Right lung (tissue), 10 donors: ENCODE measurements at places on chromosomes 16 and 17. TPM values are rescaled to one million over a fixed set of nuclear protein-coding genes. Genes with fewer than 3 reads are reported as not detected.

Gene CCDC78
- polyA plus RNA-seq, result 9.2 TPM

Gene FAM222B
- polyA plus RNA-seq, result 20.7 TPM

Gene KAT7
- 53.5 TPM for polyA plus RNA-seq

Gene GRB7
- polyA plus RNA-seq, result 27.1 TPM

Gene PLA2G10
- polyA plus RNA-seq, result 0.52 TPM

Gene SLC52A1
- 0.17 TPM for polyA plus RNA-seq

Gene RASD1
- polyA plus RNA-seq, result 1.6 TPM

Gene CHST5
- 0.67 TPM for polyA plus RNA-seq

Gene USP43
- 4.2 TPM for polyA plus RNA-seq

Gene GAST
- polyA plus RNA-seq, result not detected

Gene PRCD
- polyA plus RNA-seq, result 9.2 TPM

Gene HOXB1
- polyA plus RNA-seq, result 0.15 TPM

Gene CCL8
- polyA plus RNA-seq, result 0.49 TPM

Gene ARHGAP44
- 14.0 TPM for polyA plus RNA-seq

Gene TMUB2
- polyA plus RNA-seq, result 55.7 TPM

Gene PRRT2
- polyA plus RNA-seq, result 11.4 TPM

Gene KRTAP3-2
- polyA plus RNA-seq, result not detected

Gene SOX8
- polyA plus RNA-seq, result 2.8 TPM

Gene ITGB3
- 11.9 TPM for polyA plus RNA-seq

Gene CCL4
- 6.0 TPM for polyA plus RNA-seq

Gene TNFRSF12A
- 4.5 TPM for polyA plus RNA-seq

Gene PRAC1
- not detected for polyA plus RNA-seq

Gene CACNG4
- 3.1 TPM for polyA plus RNA-seq

Gene NRN1L
- 2.6 TPM for polyA plus RNA-seq

Gene ARL2BP
- polyA plus RNA-seq, result 69.6 TPM

Gene ATP2C2
- 27.0 TPM for polyA plus RNA-seq

Gene PRDM7
- 0.26 TPM for polyA plus RNA-seq

Gene BAIAP3
- 5.6 TPM for polyA plus RNA-seq

Gene RCVRN
- 0.49 TPM for polyA plus RNA-seq

Gene NPIPB13
- polyA plus RNA-seq, result 17.0 TPM

Gene ADCY9
- polyA plus RNA-seq, result 8.9 TPM

Gene MT1H
- polyA plus RNA-seq, result 1.2 TPM

Gene KRTAP4-3
- polyA plus RNA-seq, result not detected

Gene YBX2
- polyA plus RNA-seq, result 1.2 TPM

Gene CTRB1
- polyA plus RNA-seq, result 0.12 TPM

Gene MMP28
- 7.6 TPM for polyA plus RNA-seq

Gene HOXB9
- 0.31 TPM for polyA plus RNA-seq

Gene HOXB5
- polyA plus RNA-seq, result 28.0 TPM

Gene GLIS2
- 35.3 TPM for polyA plus RNA-seq

Gene C16orf74
- 12.9 TPM for polyA plus RNA-seq
